ENCODE measurements at places on chromosomes 3 and 15. TPM values are rescaled to one million over a fixed set of nuclear protein-coding genes. Genes with fewer than 3 reads are reported as not detected.

ST8SIA2 gene
- not detected for total RNA-seq

MELTF gene
- total RNA-seq: 67.6 TPM

CPLX3 gene
- not detected for total RNA-seq

ACTC1 gene
- 0.11 TPM for total RNA-seq

OXTR gene
- 81.4 TPM for total RNA-seq

ARL13B gene
- total RNA-seq: 4.7 TPM

GREM1 gene
- 0.65 TPM for total RNA-seq

FAM43A gene
- total RNA-seq: 0.39 TPM

ZNF501 gene
- total RNA-seq: 4.2 TPM

SLC24A5 gene
- not detected for total RNA-seq

C3orf20 gene
- 0.11 TPM for total RNA-seq

POLR2M gene
- 519 TPM for total RNA-seq

ZBED2 gene
- total RNA-seq: 95.4 TPM

SEMA3B gene
- 14.9 TPM for total RNA-seq

SLC27A2 gene
- not detected for total RNA-seq

ACAN gene
- under 0.01 TPM for total RNA-seq

TP63 gene
- total RNA-seq: not detected

TIGIT gene
- total RNA-seq: not detected

KCNAB1 gene
- total RNA-seq: under 0.01 TPM

TMCO5A gene
- not detected for total RNA-seq

PTPRG gene
- 8.7 TPM for total RNA-seq

NAALADL2 gene
- total RNA-seq: 32.6 TPM

SELENOS gene
- total RNA-seq: 54.2 TPM

SPSB4 gene
- total RNA-seq: 0.39 TPM

WDR93 gene
- 0.39 TPM for total RNA-seq

RLBP1 gene
- not detected for total RNA-seq

XCR1 gene
- under 0.01 TPM for total RNA-seq

EPHB1 gene
- total RNA-seq: under 0.01 TPM

DAZL gene
- total RNA-seq: under 0.01 TPM

CPOX gene
- total RNA-seq: 29.5 TPM

FGD5 gene
- not detected for total RNA-seq

NOX5 gene
- total RNA-seq: 0.22 TPM

ZNF774 gene
- 1.6 TPM for total RNA-seq

SNURF gene
- total RNA-seq: 7.9 TPM

SCN11A gene
- total RNA-seq: under 0.01 TPM

GP5 gene
- not detected for total RNA-seq

CTDSPL gene
- total RNA-seq: 33.4 TPM

MLF1 gene
- 10.6 TPM for total RNA-seq

OSTN gene
- not detected for total RNA-seq

IL17RB gene
- 0.11 TPM for total RNA-seq

NRROS gene
- not detected for total RNA-seq

MRPL46 gene
- total RNA-seq: 13.9 TPM

HCN4 gene
- total RNA-seq: under 0.01 TPM

PARP16 gene
- 6.9 TPM for total RNA-seq

SLC9C1 gene
- total RNA-seq: not detected

SIDT1 gene
- total RNA-seq: not detected

PIK3R4 gene
- 24.8 TPM for total RNA-seq

LRTM1 gene
- 0.39 TPM for total RNA-seq

All from placental epithelial cell (primary cell).